Transverse colon (tissue), 4 donors: ENCODE measurements at places on chromosomes 2 and 18.

DNA sequence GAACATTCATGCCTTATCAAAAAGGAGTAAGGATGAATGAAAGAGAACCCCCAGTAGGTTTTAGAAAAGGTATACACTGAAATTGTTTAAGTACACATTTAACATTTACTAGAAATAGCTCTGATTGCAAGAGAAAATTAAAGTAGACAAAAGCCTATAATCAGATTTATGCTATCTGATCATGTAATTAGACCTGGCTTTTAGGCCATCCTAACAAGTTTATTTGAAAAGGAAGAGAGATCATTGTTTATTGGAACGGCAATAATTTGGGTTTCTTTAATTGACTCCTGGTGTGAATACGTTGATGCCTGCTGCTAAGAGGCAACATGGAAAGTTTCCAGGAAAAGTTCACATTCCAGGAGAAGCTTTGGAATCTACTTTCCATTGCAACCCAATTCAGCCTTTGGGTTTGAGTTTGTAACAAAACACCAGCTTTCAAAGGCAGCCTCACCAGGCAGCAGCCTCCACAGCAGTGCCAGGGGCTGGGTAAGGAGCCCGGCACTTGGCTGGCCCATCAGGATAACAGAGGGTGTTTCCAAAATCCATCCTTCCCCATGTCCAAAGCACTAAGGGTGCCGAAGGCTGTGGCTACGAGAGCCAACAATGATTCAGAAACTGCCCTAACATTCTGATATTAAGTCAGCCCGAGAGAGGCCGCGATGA lies 18.0 kb downstream of the FZD7 start:
- DNase-seq: no peak

- no peak for DNase-seq
These were observed 144.1 kb downstream of the CDC42EP3 start for GRCh38 chr2:37527361-37527760.

DNA sequence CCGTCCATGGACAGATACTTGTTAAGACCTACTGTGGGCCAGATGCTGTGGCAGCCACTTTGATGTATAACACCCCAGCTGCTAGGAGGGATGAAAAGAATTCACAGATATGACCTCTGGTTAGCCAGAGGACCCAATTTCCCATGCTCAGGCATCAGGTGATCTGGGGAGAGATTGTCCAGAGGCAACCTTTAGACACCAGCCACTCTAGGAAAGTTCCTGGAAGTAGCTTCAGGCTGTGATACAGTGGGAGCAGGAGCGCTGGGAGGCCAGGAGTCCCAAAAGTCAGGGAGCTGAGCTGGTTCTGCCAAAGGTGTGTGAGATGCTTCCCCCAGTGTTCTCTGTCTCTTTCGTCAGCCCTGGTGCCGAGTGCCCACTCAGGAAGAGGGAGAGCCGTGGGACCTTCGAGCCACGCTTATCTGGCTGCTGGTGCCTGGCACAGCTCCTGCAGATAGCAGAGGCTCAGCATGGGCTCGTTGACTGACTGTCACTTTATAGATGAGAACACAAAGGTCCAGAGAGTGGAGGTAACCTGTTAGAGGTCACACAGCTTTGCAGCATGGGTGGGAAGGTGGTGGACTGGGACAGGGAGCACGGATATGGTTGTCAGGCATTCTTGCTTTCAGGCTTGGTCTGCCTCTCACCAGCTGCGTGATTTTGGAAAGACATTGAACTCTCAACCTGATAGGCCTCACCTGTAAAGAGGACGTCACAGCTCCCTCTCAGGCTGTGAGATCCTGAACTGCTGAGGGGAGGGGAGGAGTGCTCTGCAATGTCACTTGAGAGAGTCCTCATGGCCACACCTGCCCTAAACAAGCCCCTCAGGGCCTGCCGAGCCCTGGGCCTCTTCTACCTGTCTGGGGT lies 7.8 kb upstream of the RALB start:
- DNase-seq: no peak

DNA sequence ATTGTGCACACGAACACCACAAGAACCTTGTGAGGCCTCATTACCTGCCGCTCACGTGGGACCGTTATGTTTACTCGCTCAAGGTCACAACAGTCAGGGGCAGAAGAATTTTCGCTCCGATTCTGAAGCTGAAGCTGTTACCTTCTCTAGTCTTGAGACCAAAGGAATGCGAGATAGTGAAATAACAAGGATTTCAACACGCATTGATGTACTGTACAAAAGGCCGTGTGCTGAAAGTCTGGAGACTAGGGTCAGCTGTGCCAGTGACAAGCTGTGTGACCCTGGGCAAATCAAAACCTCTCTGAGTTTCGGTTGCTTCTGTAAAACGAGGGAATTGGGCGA lies 583 bp downstream of the NEMP2 start:
- no peak for DNase-seq

DNA sequence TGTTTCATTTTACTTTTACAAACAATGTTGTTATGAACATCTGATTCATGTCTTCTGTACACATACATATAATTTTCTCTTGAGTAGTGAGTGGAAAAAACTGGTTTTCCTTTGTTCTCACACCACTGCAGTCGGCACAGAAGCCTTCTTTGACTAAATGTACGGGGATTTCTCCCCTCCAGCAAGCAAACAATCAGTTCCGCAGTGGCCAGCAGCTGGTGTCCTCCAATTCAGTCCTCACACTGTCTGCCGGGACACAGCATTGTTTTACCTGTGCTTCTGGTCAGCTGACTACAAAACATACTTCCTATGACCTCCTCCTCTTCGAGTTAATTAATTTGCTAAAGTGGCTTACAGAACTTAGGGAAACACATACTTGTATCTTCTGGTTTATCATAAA lies 202.8 kb downstream of the WDR7 start:
- DNase-seq: no peak

DNA sequence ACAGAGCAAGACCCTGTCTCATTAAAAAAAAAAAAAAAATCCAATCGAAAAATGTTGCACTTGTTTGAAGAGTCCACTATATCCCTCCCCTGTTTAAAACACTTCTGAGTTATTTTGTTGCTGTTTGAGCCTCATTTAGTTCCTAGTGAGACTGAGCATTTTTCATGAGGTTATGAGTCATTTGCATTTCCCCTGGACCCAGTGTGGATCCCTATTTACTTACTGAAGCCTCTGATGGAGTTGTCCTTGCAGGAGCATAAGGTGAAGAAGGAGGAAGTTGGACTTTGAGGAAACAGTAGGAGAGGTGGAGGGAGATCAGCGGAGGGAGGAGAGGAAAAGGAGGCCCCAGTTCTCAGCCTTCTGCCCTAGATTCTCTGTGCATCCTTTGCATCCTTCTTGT lies 5.1 kb downstream of the CXCR1 start:
- DNase-seq: no peak

- DNase-seq: peak; percentile 33
These were observed 2.9 kb downstream of the TNFRSF11A start for GRCh38 chr18:62327977-62328376.

DNA sequence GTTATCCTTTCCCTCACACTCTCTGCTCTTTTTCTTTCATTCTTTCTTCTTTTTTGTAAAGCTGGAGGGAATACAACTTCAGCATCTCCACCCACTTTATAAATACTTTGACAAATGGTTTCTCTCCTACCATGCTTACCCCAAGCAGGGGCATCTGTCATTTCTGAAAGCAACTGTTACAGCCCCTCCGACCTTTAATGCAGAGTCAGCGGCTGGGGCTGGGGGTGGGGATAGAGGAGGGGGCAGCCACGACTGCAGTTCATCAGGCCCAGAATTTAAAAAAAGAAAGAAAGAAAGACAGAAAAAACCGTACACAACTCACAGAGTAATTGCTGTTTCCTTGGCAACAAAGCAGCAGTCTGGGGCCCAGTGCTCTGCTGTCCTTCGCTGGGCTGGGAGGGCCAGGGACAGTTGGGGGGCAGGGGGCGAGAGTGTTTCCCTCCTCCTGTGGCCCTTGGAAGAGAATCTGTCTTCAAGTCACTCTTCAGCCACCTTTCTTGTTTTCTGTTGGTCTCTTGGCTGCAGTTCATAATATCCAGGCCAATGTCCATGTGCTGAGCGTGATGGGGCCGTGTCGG lies 53.8 kb downstream of the CELF4 start:
- DNase-seq: no peak

- DNase-seq: no peak
These were observed 89.2 kb upstream of the MYO3B start for GRCh38 chr2:170088776-170089175.

- DNase-seq: no peak
These were observed 17.7 kb upstream of the ARL5A start for GRCh38 chr2:151845884-151846283.

- DNase-seq: no peak
These were observed 126.2 kb upstream of the ZNF516 start for GRCh38 chr18:76621226-76621625.

DNA sequence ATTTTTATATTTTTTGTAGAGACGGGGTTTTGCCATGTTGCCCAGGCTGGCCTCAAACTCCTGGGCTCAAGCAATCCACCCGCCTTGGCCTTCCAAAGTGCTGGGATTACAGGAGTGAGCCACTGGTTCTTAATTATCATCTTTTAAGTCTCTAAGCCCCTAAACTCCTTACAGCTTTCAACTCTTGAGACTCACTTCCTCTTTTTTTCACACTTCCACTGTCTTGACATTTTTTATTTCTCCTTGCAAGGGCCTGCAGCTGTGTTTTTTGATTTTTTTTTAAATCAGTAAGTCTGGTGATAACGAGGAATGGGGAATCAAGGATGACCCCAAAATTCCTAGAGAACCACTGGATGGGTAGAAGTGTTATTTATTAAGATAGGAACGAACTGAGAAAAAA lies 8.6 kb upstream of the ABCB11 start:
- no peak for DNase-seq

DNA sequence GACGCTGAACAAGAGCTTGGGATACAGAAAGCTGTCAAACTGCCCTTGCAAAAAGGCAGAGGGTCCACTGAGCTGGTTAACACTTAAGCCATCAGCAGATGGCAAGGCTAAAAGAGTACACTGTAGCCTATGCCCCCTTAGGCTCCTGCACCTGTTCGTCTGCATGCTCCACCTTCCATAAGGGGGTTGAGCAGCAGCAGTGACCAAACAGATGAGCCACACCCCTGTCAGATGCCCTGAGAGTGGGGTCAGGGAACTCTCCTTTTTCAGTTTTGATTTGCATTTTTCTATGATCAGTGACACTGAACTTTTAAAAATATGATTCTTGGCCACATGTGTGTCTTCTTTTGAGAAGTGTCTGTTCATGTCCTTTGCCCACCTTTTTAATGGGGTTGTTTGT lies 402.5 kb upstream of the FAM98A start:
- no peak for DNase-seq

DNA sequence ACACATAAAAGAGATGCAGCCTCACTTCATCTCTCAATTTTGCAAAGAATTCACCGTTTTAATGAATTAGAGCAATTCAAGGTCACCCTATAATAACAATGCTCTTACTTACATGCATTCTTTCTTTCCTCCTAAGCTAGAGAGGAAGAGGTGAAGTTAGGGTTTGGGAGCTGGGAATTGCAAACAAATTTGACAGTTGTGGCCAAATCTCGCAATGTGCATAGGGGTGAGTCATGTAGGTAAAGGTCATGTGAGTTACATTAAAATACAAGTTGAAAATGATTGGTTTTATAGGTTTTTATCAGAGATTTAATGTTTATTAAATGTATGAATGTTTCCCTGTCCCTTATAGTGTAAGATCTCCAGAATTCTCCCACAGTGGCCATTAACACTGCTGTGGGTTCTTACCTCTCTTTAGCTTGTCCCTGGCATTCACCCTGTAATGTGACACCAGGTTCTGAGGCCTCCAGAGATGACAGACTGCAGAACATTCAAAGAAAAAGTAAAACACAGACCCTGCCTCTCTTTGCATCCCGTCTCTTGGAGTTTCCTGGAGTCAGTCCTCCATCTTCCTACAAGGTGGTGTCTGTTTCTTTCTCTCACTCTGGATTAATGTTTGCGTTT lies 53.7 kb upstream of the LGALSL start:
- no peak for DNase-seq

DNA sequence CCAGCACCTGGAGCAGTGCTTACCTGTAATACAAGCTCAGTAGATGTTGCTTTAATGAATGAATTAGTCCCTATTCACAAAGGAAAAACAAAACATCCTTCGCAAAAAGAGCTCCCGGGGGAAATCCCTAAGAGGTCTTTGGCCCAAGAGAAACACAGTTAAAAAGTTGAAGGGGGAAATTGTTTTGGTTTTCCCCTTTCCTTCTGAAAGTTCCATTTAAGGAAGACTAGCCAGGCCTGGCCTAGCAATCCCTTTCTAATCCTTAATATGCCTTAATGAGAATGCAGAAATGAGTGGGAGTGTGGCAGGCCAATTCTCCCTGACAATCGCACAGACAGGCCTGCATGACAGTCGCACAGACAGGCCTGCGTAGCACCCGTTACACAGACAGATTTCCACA lies 33.5 kb upstream of the REL start:
- DNase-seq: no peak

GRCh38 chr2:7471185-7471584 lies 554.0 kb downstream of the RNF144A start:
- DNase-seq: no peak
